Cortex of kidney (tissue), 1 donor: ENCODE measurements at places on chromosomes 3 and 15.

DNA sequence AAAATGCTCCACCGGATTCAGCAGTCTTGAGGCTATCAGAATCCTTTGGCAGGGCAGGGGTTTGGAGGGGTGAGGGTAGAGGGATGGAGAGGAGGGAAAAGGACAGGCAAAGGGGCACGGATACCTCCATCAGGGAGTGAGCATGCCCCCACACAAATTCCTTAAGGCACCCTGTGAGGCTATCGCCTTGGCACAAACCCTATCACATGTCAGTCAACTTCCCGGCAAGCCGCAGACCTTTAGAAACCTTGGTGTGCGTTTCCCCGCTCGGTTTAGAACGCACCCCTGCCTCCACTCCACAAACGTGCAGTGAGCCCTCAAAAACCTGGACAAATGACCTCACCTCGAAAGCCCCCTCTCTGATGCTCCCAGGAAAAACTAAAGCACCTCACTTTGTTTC is 422 bp upstream of the SETMAR start:
- no peak for DNase-seq

DNA sequence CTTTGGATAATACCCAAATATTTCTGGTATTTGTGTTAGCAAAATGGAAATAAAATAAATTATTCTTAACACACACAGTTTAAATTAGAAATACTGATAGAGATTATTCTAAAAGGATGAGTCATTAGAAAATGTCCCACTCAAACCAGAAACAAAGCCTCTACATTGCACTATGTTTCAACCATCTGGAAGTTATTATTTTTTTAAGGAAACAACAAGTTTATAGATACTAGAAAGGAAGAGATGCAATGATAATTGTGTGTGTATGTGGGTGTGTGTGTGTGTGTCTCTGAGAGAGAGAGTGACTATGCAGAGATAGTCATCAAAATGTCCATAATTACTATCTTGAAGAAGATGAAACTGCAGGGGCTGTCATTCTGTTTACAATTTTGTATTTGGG is 1340.5 kb downstream of the ROBO1 start:
- no peak for DNase-seq

- DNase-seq: no peak
Observed at GRCh38 chr3:52494886-52495495, at the start of gene STAB1. Gene STAB1, plus strand, starts transcription at chr3:52495338. Its CDS starts 76 bp downstream, at chr3:52495414.

GRCh38 chr3:141739731-141740130 is 1.6 kb downstream of the RNF7 start:
- DNase-seq: no peak

DNA sequence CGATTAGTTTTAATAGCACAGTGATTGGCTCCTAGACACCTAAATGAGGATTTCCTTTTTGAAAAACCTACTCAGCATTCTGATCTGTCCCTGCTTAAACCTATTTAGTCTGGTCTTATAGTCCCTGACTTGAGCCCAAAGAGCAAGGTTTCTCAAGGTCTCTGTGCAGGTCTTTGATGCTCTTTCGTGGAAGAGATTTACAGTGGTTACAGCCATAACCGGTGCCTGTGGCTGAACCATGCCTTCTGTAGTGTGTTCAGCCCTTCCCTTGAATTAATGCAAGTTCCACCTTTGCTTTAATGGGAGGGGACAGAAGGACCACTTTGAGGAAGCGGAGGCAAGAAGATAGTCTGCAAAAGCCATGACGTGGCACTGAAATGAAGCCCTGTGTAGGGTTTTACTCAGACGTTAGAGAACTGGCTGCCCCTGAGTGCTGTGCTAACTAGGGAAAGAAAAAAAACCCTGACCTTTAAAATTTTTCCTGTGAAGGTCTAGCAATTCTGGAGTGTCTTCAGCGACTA is 43.0 kb downstream of the ZBTB38 start:
- DNase-seq: no peak

DNA sequence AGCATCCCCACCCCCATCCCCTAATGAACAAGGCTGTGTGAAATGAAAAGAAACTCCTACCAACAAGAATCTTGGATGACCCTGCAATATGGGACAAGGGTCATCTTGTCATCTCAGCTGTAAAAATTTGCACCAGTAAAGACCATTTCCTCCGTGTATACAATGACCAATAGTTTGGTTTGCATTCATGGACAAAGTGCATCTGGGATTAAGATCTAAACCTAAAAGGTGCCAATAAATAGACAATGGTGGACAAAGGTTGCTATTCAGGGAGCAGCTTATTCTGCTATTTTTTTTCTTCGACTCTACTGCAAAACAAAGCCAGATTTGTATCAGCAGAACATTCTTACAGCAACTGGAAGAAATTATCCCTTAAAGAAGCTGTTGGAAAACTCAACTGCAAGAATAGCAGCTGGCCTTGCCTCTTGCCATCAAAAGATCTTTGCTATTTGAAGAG is 8.0 kb downstream of the MGLL start:
- no peak for DNase-seq

DNA sequence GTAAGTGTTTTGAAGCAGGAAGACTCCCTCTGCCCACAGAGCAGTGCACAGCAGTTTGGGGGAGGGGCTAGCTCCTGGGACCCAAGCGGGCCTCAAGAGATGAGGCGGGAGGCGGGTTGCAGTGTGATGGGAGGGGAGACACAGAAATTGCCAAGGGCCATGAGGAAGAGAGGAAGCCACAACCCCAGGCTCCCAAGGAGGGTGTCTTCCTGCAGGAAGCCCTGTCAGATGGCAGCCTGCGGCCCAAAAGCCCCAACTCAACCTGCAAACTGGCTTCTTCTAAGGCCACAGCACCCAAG is 7.3 kb upstream of the ISLR2 start:
- no peak for DNase-seq

DNA sequence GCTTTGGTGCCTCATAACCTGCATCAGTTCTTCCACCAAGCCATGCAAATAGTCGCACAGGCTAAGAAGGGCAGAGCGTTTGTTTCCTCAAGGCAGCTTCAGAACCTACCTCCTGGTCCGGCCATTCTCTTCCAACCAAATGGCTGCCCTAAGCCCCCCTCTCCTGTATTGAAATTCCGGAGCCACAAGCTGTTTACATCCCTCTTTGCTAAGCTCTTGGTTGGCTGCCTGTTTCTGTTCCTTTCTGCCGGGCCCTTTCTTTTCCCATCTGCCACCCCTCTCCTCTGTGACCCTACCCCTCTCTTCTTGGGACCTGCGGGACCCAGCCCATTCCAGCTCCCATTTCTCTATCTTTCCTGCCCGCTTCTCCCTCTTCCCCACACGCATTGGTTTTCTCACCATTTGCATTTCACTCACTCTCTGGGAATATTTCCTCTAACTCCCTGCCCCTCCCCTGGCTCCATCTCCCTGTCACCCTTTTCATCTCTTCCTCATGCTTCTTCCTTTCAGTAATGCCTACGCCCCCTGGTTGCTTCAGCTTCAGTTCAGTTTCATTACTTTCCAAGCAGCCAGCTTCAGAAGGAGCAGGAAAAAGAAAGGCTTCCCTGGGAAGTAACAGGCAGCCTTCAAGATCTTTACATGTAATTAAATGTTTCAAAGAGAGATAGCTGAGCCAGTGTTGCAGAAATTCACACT is 113.5 kb downstream of the RAB11A start:
- DNase-seq: no peak

DNA sequence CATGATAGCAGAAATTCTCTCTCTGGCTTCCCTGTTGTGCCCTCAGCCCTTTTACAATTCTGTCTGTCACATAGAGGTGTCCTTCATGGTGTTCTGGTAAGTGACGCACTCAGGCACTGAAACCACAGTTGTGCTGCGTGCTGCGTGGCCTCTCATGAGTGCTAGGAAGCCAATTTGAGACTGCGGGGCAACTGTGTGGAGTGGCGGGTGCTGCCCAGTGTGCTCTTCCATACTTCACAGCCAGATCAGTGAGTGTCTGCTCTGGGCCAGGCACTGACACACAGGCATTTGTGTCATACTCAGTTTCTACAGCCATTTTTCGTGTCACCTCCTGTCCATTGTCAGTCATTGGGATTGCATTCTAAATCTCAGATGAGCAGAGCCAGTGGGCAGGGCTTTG is 133.1 kb upstream of the PLXNA1 start:
- DNase-seq: no peak

DNA sequence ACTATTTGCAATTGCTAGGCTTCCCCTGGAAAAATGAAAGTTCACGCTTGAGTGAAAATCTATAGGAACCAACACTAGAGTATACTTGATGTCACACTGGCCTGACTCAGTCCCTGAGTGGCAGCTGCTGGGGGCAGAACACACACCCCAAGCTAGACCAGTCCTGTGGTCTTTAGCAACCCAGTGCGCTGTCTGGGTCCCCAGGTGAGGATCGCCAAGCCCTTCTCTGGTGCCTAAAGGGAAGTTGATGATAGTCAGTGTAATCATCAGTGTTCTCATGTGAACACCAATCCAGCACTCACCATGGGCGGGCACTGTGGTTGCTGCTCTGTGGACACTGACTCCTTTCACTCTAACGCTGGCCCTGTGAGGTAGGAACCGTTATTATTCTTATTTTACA is 11.2 kb downstream of the ALDH1A3 start:
- no peak for DNase-seq

- DNase-seq: no peak
Observed at GRCh38 chr15:67166280-67167009, 88.0 kb downstream of the AAGAB start.

DNA sequence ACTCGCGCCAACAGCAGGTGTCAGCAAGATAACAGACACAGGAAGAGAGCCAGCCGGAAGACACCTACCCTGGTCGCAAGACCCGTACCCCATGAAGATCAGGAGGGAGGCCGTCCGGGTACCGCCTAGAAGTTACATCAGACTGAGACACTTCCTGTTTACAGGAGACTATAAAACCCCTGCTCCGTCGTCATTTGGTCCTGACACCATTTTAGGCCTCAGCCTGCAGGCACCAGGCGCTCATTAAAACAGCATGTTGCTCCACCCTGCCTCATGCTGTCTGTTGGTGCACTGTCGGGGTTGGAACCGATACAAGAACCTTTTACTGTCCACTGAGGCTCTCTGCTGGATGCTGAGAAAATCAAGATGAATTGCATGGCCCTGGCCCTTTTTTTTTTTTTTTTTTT is 15.6 kb upstream of the PRTG start:
- no peak for DNase-seq

GRCh38 chr3:46987743-46988401 is 8.4 kb downstream of the NBEAL2 start:
- no peak for DNase-seq

- no peak for DNase-seq
Observed at GRCh38 chr3:193884027-193884426, 251.9 kb upstream of the HES1 start.

DNA sequence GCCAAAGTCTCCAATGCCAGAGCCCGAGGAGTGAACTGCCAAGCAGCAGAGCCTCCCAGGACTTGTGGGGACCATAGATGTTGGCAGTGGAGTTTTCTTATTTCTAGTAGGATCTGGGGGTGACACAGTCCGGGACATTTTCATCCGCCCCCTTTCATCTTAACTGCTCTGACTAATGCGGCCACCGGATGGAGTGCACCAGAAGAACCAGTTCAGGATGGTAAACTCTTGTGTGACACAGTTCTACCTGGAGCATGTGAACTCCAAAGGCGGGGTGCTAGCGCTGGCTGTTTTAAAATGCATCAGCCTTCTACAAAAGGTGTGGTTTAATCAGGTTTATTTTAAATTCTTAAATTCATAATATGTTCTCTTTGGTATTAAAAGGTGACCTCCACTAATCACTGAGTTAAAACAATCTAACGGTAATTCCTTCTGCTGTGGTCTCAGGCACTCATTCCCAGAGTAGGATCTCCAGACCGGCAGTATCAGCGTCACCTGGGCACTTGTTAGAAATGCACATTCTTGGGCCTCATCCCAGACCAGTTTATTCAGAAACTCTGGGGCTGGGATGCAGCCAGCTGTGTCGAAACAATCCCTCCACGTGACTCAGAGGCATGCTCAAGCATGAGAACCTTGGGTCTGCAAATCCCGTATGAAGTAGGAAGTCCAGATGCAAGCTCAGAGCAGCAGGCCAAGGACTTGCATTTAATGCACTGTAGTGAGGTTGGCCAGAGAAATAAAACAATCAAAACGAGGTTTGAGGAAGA is 105.5 kb downstream of the GABRB3 start:
- DNase-seq: no peak

GRCh38 chr3:98705694-98706093 is 57.4 kb upstream of the ST3GAL6 start:
- no peak for DNase-seq

GRCh38 chr15:38300395-38300794 is 47.8 kb downstream of the SPRED1 start:
- no peak for DNase-seq

GRCh38 chr3:37707428-37708372 is 154.0 kb upstream of the CTDSPL start:
- no peak for DNase-seq

- no peak for DNase-seq
Observed at GRCh38 chr3:146658841-146659240, 53.7 kb upstream of the PLSCR5 start.

GRCh38 chr3:14057701-14058100 is 67.0 kb downstream of the CHCHD4 start:
- DNase-seq: no peak

- no peak for DNase-seq
Observed at GRCh38 chr15:83592370-83593040, 61.4 kb upstream of the ADAMTSL3 start.

GRCh38 chr3:53974324-53974723 is 82.7 kb upstream of the SELENOK start:
- no peak for DNase-seq

DNA sequence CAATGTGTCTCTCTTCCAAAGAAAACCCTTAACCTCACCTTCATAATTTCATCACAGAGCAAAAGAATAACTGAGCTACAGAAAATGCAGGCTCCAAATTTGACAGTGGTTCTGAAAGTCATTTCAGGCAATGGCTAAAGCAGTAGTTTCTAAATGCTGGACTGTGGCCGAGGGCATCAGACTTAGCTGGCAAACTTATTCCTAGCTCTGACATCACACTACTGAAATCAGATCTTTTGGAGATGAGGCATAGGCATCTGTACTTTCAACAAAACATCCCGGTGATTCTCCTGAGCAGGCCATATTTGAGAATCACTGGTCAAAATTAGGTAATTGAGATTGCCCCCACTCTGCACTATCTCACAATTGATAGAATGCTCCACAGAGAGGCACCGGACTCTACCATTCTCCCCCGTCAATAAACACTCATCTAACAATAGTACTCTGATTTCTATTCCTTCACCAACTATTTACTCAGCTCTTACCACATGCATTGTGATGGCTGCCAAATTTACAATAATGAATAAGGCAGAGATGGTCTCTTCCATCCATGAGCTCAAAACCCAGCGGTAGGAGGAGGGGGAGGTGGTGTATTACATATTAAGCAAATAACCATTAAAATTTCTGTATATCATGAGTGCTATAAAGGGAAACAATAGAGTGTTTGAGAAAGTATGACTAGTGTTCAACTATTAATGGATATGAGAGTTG is 57.3 kb upstream of the SPRED1 start:
- no peak for DNase-seq

DNA sequence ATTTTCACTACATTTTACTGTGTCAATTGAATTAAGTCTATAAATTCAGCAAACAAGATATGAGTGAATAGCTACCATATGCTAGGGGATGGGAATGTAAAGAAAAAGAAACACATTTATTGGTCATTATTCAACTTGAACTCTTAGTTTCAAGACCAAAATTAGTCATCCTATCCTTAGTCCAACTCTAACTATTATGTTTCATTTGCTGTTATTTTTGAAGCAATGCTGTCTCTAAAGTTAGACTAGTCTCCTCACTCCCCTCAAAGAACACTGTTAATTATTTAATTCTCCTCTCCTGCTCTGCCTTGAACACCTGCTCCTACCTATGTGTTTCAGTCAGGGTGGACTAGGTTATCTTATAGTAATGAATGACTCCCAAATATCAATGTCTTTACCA is 920.9 kb downstream of the TUSC7 start:
- no peak for DNase-seq

GRCh38 chr15:101497017-101497416 is 7.5 kb upstream of the PCSK6 start:
- DNase-seq: no peak
